ENCODE measurements at places on chromosomes 6 and 20.

DNA sequence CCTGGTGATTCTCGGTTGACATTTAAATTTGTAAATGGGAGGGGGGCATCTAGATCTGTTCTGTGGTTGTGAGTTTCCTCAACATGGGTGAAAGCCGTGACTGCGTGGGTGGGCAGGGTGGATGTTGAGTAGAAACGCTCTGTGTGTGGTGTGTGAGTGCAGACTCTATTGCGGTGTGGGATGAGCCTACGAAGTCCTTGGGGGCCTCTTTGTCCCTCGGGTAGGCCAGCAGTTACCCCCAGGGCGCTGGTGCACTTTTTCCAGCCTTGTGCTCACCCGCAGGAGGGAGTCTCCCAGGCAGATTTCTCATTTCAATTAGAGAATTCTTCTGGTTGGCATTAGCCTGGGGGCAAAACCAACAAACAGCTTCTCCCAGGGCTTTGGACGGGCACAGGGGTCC is 10.6 kb downstream of the TOX2 start:
- no peak for DNase-seq

DNA sequence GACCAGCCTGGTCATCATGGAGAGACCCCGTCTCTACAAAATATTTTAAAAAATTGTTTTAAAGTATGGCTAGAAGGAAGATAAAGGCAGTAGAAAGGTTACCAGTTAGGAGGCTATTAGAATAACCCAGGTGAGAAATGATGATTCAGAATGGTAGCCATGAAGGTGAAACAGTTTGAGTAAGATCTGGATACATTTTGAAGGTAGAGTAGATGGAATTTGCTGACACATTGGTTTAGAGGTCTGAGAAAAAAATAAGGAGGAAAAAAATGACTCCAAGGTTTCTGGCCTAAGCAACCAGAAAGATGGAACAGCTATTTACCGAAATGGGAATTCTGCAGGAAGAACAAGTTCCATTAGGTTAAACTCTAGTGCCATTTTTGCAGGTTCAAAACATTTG is 167.9 kb upstream of the TAB2 start:
- no peak for DNase-seq

DNA sequence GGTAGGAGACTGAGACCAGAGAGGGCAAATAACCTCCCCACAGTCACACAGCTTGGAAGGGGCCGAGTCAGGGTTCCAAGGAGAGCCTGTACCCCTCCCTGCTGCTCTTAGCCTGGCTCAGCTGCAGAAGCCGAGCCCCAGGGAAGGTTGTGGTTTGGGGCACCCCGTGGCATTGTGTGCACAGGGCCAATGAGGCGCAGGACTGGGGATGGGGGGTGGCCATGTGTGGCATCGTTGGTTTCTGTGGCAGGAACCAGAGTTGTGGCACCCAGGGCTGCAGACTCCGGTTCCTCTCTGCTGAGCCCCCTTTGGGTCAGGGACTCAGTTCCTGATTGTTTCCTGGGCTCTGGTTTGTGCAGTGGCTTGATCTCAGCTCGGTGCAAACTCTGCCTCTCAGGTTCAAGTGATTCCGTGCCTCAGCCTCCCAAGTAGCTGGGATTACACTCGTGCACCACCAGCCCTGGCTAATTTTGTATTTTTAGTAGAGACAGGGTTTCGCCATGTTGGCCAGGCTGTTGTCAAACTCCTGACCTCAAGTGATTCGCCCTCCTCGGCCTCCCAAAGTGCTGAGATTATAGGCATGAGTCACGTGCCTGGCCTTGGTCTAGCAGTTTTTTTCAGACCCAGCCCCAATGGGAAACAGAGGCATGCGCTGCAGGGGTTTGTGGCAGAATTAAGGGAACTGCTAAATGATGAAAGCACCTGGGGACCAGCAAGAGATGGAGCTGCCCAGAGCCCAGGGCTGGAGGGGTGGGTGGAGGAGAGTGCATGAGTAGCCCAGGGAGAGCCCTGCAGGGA is 221.0 kb upstream of the SULF2 start:
- no peak for DNase-seq

DNA sequence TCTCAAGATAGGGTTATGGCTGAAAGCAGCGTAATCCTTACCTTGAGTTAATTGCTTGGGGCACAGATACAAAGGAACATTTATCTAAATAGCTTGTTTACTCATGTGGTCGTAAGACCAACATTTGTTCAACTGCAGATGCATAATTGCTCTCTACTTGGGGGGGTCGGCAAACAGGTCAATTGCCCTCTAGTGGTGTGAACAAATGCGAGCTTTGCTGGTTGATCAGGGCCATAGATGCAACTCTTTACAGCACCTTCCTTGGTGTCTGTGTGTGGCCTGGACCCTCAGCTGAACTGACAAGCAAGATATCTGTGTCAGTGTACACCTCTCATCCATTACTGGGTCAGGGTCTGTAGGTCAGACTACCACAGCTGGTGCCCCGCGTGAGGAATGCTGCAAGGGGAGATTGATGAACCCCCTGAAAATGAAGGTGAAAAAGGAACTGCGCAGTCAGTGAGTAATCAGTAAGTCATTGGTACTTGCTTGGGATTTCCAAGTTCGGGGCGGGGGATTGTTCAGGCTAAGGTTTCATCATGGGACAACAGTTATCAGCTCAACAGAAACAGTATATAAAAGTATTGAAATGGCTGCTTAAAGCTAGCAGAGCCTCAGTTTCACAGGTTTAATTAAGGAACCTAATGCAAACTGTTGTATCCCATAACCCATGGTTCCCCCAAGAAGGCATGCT is 24.0 kb downstream of the HLA-DPA1 start:
- no peak for DNase-seq

- DNase-seq: no peak
Measured at GRCh38 chr6:137265561-137266308, 46.5 kb upstream of the IFNGR1 start.

- no peak for DNase-seq
Measured at GRCh38 chr20:37945091-37945547, 42.2 kb downstream of the VSTM2L start.

All from stimulated activated effector memory CD8-positive, alpha-beta T cell treated with anti-CD3 and anti-CD28 coated beads, Interleukin-12 subunit alpha, Interleukin-12 subunit beta, amount 100 ng/mL, for 72 hours (primary cell).